Stimulated activated CD8-positive, alpha-beta memory T cell treated with anti-CD3 and anti-CD28 coated beads, Interleukin-4, amount 100 ng/mL, for 1 hour (primary cell): ENCODE measurements at places on chromosomes 7 and 10.

GRCh38 chr10:113665806-113666354 is 2.0 kb upstream of the NRAP start:
- no peak for DNase-seq

DNA sequence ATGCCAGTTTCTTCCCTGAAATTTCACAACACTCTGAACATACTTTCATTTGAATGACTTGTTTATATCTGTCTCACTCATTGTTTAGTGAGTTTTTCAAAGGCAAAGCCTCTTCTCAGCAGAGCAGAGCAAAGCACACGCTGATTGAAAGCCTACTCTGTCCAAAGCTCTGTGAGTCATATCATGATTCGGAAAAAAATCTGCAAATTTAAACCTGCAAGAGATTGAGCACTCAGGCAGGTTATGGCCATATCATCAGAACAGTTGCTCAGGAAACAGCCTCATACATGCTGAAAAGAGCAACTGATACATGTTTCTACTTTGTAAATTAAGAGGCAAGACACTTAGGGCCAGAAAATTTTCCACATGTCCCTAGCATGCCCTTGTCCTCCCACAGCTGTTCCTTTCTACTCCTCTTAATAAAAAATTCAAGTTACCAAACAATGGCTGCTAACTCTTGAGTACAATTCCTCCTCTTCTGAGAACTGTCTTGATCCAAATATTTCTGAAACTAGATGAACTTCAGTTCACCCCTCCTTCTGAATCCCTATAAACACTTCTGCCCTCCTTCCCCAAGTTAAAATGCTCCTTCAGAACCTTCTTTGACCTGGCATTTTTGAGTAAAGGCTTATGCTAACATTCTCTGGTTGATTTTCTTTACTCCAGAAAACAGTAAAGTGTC is 140.6 kb upstream of the HPS1 start:
- no peak for DNase-seq

GRCh38 chr7:4613846-4614548 is 68.1 kb upstream of the FOXK1 start:
- DNase-seq = no peak

GRCh38 chr10:86363833-86364490 is 2.6 kb downstream of the GRID1 start:
- no peak for DNase-seq

GRCh38 chr7:50660040-50660829 is 95.0 kb upstream of the DDC start:
- peak; percentile 28 for DNase-seq
